Stimulated activated CD8-positive, alpha-beta memory T cell treated with anti-CD3 and anti-CD28 coated beads, Interleukin-2, amount 100 ng/mL, for 1 hour (primary cell): ENCODE measurements at places on chromosomes 5 and 9.

DNA sequence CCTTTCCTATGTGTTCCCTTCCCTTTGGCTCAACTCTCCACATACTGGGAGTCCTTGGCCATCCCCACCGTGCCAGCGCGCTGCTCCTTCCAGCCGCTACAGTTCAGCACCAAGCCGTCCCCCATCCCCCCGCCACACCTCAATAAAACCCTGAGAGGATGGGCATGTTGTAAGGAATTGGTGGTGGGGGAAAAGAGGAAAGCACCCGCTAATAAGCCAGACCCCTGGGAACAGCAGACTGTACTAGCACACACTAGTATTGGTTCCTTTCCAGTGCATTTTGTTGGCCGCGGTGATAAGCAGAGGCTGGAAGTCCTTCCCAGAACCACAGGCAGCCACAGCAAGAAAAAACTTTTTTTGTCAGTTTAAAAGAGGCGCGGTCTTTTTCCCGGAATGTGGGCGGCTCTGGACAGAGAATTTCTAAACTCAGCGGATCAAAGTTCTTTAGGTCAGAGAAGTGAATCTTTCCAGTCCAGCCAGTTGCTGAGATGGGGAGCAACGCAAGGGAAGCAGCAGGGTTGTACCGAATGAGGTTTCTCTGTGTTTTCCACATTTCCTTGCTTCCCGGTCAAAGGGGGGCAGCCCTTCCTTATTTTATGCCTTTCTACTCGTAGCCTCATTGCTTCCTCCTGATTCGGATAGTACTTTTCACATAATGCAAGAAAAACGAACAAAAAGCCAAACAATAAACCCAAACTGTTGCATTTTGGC, 2.1 kb downstream of the CHSY3 start:
- no peak for DNase-seq

GRCh38 chr5:180101451-180102105, 30.0 kb upstream of the RNF130 start:
- no peak for DNase-seq

GRCh38 chr9:126367139-126367538, 40.5 kb downstream of the MVB12B start:
- no peak for DNase-seq

- no peak for DNase-seq
Measured at GRCh38 chr5:147985608-147986007, 78.2 kb upstream of the SPINK5 start.

DNA sequence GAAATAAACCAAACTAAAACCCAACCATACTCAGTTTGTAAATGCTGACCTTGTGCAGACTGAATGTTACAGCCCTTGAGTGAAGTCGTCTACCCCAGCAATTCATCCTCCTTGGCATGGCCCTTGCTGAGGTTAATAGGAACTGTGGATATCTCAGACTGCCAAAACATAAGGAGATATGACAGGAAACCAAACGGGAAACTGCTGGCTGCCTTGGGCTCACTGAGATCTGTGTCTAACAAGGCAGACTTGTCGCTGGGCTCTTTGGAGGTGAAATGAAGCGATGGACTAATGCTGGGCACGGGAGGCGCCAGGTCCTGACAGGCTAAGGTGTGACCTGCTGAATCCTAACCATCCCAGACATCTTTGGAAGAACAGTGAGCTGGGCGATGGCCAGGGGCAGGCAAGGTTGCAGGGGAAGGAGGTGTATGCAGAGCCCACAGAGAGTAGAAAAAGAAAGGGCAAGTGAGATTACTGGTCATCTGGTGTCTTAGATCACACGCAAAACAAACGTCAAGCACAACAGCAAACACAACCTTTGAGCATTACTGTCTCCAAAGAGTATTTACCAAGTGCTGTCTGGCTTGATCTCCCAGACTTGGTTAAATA, 44.6 kb upstream of the ALDH1A1 start:
- no peak for DNase-seq

DNA sequence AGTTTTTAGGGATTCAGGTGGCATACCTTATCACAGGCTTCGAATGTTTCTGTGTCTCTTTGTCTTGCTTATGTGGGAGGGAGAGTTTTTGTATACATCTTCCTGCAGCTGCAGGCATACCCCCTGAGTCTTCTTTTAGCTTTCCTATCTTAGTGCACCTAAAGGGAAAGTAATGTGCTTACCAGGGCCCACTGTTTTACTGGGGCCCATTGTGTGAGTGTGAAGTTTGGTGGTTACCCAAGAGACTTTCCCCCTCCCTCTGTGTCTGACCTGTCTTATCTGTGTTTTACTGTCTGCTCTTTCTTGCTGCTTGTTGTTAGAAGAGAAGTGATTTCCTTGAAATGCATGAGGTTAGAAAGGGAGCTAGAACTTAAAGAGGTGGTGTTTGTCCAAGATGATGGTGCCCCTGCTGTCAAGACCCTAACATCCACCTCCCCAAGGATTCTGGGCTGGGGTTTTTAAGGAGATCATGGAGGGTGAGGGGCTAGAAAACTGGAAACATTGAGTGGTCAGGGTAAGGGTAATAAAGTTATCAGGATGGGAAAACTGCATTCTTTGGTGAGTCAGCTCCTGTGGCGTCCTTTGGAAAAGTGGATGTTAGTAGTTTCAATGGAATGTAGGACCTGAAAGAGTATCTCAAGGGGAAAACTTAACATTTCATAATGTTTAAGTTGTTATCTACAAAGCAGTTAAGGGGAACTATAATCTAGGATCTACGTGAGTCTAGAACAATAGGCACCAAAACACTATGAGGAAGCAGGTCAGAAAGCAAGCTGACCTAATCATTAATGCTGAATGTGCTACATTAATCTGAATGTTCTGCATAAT, 583.5 kb upstream of the TUSC1 start:
- no peak for DNase-seq

GRCh38 chr5:143779506-143779905, 32.5 kb upstream of the HMHB1 start:
- DNase-seq = no peak

- DNase-seq = no peak
Measured at GRCh38 chr5:151676314-151676712, 10.4 kb downstream of the SPARC start.
